ENCODE measurements at places on chromosomes 12 and 14.

- no peak for DNase-seq
Observed at GRCh38 chr12:97597031-97597751, 134.6 kb downstream of the RMST start.

GRCh38 chr14:100841066-100841760 lies 15.3 kb downstream of the MEG3 start:
- DNase-seq: no peak

DNA sequence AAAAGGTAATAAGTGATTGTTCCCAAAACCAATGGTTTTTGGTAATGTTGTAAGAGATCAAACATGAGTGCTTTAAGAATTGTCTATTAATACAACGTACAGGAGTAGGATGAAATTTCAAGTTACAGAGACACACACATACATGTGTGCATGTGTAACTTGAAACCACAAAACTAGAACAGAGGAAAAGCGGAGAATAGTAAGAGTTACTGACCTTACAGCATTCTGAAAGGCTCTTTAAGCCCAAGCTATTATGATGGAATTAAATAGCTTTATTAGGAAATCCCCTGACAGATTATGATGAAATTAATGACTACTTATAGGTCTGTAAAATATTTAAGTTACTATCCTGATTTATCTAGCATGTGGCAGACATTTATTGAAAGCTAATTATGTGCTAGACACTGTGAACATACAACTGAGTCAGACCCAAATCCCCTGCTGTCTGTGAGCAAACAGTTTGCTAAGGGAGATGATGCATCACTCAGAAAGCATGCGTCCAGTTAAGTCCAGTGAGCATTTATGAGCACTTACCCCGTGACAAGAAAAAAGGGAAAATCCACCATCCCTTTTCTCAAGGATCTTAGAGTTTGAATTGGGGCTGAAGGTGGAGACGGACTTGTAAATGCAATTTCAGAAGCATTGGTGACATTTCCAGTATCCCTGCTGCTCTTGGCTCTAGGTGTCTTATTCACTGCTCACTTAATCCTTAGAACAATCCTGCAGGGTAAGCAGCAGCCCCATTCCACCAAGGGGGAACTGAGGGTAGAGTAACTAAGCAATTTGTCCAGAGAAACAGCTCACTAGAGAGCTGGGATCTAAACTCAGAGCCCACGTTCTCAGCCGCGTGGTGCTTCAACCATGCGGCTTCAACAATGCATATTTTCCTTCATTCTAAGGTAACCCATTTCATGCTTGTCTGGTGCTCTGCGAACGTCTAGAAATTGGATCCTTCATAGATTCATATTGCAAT lies 117.4 kb downstream of the EML1 start:
- peak; percentile 86 for DNase-seq

GRCh38 chr14:92516966-92517506 lies 3.5 kb downstream of the RIN3 start:
- DNase-seq: no peak

DNA sequence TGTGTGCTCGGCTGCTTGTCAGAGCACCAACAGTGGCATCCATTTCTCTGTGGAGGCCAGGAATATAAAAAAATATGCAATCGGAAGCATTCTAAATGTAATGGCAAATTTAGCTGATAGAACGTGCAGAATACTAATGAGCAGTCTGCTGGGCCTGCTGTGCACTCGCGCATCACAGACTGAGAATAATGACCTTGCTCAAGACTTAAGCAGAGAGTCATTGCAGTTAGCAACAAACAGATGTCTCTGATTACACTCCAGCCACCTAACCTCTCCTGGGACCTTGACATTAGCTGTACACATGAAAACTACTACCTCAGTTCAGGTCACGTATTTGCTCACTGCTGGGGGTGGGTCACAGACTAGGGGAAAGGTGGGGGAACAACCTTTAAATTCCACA lies 269.2 kb upstream of the DAAM1 start:
- DNase-seq: peak; percentile 9

DNA sequence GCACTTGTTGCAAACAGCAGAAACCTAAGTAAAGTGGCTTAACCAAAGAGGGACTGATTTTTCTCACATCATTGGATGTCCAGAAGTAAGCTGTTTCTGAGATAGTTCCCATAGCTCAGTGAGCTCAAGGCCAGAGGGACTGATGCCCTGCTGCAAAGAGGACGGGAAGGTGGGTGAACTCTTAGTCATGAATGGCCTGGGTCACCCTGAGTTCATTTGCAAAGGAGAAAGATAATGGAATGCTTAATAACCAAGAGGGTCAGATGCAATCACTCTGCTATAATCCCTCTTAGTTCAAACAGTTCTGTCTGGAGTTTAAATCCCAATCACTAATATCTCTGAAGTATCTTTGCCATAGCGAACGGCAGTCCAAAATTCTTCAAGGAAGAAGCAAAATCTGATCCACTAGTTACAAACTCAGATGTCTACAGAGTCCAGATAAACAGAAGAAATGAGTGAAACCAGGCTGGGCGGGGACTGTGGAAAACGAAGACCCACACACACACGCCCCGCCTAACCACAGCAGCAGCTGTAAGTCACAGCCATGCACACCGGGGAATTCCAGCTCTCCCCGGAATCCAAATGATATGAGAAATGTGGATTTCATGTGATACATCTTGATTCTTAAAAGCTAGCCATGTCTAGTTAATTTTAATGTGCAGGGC lies 289.5 kb downstream of the TMEM132D start:
- DNase-seq: no peak

DNA sequence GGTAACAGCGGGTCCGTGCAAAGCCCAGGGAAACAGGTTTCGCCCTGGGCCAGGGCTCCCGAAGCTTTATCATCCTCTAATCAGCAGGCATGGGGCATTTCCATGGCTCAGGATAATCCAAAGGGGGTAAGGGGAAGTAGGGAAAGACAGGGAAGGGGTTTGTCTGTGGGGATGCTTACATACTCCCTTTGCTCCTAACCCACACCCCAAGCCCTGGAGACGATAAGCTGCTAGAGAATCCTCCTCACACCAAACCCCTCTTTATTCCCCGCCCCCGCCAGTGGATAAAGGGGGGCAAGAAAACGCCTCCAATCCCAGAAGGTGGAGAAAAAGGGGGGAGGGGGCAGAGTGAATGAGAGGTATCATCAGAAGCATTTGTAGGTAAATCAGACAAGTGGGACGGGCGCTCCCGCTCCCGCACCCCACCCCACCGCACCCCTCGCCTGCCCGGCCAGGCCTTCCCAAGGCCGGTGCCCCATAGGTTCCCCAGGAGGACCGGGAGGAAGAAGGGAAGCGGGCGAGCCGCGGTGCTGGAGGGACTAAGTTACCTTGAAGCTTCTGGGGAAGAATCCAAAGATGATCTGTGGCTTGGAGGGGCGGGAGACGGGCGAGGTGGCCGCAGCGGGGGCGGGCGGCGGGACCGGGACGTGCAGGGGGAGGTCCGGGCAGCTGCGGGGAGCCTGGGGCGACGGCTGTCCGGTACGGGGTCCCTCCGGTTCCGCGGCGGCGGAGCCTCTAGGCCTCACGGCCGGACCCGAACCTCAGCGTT lies 762 bp downstream of the PPP2R5E start:
- peak; percentile 12 for DNase-seq

DNA sequence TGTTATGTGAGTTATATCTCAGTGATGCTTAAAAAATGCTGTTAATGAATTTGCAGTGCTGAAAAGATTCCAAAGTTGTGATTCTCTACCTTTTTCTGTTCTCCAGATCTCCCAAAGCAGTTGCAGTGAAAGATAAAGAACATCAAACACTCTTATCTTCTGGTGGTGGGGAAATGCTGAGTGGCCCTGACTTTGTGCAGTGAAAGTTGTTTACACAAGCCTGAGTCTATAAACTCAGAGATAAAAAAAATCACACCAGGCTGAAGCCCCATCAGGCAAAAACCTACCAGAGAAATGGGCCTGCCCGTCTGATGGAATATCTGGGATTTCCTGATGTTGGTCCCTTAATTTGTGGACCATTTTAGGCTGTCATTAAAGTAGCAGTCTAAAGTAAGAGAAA lies 46.1 kb downstream of the RASSF3 start:
- no peak for DNase-seq

- DNase-seq: peak; percentile 71
Observed at GRCh38 chr12:78802593-78802992, 62.0 kb upstream of the SYT1 start.

DNA sequence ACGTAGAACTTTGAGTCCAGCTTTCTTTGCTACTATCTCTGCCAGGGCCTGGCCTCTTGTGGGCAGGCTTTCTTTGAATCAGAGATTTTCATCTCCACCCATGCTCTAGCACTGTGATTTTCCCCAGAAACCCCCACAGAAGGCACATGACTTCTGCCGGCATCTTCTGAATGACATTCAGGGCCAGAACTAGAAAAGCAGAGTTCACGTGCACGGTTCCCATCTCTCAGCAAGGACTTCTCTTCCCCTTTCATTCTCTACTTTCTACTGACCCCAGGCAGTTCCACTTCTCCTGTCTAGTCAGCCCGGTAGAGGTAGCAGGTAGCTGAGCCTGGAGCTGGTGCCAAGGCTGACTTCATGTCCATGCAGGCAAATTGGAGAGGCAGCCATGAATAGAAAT lies 26.9 kb downstream of the BATF start:
- DNase-seq: no peak

DNA sequence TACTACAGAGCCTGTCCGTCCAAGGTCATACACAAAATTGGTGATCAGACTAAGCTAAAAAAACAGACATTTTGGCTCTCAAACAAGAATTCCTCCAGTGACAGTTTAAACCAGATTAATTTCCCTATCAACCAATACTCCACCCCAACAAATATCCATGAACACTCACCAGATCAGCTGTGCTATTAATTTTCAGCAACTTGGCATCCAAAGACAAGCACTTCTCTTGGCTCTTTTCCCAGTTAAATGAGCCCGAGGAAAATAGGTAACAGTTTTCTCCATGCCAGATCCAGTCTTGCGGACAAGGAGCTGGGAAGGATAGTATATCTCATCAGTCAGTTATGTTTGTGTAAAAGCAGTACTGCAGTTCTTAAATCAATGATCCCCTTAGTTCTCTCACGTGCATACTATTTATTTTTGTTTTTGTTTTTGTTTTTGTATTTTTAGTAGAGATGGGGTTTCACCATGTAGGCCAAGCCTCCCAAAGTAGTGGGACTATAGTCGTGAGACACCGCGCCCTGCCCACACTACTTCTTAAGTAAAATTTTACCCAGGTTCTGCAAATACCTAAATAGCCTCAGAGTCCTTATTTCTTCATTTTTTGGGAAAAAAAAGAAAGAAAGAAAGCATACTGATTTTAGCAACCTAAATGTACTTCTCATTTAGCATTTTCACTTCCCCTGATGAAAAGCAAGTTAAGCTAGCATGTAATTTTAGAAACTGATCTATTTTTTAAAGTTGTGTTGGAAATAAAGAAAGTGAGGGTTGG lies 11.1 kb downstream of the OLR1 start:
- no peak for DNase-seq

DNA sequence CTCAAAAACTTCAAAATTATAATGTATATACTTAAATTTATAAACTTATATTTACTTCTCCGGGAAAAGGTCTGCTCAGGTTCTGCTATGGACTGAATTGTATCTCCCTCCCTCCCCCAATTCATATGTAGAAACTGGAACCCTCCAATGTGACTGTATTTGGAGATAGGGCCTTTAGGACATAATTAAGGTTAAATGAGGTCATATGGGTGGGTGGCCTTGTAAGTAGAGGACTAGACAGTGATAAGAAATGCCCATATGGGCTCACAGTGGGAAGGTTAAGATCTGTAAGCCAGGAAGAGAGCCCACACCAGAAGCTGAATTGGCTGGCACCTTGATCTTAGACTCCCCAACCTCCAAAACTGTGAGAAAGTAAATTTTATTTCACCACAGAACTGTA lies 84.5 kb downstream of the TAOK3 start:
- DNase-seq: no peak

GRCh38 chr14:52918486-52918885 lies 32.4 kb downstream of the FERMT2 start:
- peak; percentile 82 for DNase-seq

- no peak for DNase-seq
Observed at GRCh38 chr12:45483571-45483970, 245.9 kb upstream of the ARID2 start.

- no peak for DNase-seq
Observed at GRCh38 chr12:30218073-30218472, 434.3 kb upstream of the TMTC1 start.

GRCh38 chr12:126874427-126875026 lies 1392.4 kb upstream of the TMEM132C start:
- DNase-seq: peak; percentile 40

DNA sequence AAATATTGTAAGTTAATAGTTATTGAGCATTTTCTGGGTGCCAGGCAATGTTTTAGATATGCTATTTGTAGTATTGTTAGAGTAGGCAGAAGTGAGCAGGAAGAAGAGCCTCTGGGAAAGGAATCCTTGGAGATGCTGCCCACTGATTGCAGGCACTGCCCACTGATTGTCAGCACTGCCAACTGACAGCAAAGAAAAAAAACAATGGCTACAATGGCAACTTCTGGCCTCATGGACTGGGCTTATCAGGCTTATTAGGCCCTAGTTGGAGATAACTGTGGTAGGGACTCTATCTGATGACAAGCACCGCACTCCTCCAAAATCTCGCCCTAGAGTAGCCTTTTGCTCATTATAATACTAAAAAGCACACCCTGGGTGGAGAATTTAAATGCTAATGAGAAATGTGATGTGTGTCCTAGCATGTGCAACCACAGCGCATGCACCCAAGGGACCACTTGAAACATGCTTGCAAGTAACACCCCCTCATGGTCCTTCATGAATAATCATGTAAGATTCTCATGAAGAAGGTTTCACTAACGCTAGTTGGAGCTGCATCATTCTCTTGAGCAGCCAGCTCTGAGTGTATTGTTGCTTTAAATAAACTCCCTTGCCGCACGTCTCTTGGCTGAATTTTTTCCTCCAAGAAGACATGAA lies 103.5 kb upstream of the PPP4R3A start:
- DNase-seq: no peak

- DNase-seq: peak; percentile 11
Observed at GRCh38 chr14:100317912-100318808, 5.0 kb upstream of the SLC25A47 start.

DNA sequence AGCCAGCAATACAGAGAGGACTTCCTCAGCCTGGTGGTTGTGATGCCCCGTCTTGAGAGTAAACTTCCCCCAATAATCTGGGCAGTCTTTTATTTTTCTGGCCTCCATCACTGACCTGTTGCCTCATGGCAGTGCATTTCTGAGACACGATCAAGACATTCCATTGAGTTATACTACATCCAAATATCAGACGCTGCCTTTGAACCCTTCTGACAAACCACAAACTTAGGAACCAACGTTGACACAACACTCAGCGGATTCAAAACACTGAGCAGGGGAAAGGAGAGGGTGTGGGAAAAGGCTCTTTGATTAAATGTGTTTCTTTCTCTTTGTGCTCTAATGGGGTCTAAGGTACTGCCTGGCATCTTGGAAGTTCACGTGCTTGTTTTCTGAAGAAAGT lies 100.7 kb upstream of the TBX5 start:
- DNase-seq: no peak

Measured in LHCN-M2 (cell line).